ENCODE measurements at places on chromosomes 2 and 18.

GRCh38 chr2:86044614-86045013 lies 61.1 kb downstream of the POLR1A start:
- DNase-seq: no peak

GRCh38 chr2:123791684-123792083 lies 233.4 kb upstream of the CNTNAP5 start:
- DNase-seq: no peak

- no peak for DNase-seq
Observed at GRCh38 chr2:134679745-134680144, 39.1 kb downstream of the TMEM163 start.

GRCh38 chr18:50656841-50657470 lies 97.1 kb downstream of the MAPK4 start:
- DNase-seq: no peak

DNA sequence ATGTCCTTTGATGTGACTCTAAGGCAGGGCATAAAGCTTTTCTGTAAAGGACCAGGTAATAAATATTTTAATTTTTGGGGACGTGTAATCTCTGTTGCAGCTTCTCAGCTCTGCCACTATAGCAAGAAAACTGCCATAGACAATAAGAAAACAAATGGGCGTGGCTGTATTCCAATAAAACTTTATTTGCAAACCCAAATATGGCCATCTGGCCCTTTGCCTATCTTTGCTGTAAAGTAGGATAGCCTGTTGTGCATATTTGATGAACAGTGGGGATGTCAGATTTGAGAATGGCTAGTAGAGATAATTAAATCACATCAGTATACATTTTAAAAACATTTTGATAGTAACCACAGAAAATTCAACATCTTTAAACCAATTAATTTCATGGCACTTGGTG lies 95.6 kb upstream of the NOSTRIN start:
- no peak for DNase-seq

- DNase-seq: no peak
Observed at GRCh38 chr2:32990556-32990955, 43.8 kb downstream of the LTBP1 start.

- no peak for DNase-seq
Observed at GRCh38 chr2:110791435-110791834, 59.1 kb downstream of the ACOXL start.

DNA sequence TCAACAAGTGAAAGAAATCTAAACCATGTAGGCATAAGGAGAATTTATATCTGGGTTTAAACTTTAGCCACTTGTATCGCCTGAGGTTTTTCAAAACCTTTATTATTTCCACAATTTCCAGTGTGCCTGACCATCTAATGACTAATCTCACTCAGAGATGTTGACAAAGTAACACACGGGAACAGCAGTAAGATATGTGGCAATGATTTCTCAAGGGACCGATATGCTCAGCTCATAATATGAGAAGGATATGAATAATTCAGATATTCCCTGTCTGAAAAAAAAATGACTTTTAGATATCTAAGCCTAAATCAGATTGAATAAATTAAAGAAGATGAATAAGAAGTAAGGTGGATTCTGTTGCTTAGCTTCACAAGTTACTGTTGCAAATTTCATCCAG lies 43.5 kb downstream of the TMEM163 start:
- DNase-seq: no peak

- no peak for DNase-seq
Observed at GRCh38 chr2:46136481-46136880, 160.7 kb upstream of the EPAS1 start.

- DNase-seq: no peak
Observed at GRCh38 chr2:176755537-176756135, 457.0 kb upstream of the HNRNPA3 start.

DNA sequence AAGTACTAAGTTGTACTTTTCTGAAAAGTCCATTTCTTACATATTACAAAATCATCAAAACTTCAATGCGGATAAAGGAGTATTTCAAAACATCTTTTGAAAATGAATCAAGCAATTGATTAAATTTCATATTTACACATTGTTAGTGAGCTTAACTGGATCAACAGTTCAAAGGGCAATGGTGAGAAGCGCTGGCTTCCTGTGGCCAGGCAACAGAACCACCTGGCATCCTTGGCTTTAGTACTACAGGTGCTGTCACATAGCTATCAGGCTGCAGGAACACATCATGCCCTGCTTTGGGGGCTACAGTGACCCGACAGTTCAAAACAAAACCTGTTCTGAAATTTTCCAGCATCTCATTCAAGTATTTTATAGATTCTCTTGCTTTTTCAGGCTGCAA lies 59.2 kb downstream of the SMAD2 start:
- DNase-seq: no peak

DNA sequence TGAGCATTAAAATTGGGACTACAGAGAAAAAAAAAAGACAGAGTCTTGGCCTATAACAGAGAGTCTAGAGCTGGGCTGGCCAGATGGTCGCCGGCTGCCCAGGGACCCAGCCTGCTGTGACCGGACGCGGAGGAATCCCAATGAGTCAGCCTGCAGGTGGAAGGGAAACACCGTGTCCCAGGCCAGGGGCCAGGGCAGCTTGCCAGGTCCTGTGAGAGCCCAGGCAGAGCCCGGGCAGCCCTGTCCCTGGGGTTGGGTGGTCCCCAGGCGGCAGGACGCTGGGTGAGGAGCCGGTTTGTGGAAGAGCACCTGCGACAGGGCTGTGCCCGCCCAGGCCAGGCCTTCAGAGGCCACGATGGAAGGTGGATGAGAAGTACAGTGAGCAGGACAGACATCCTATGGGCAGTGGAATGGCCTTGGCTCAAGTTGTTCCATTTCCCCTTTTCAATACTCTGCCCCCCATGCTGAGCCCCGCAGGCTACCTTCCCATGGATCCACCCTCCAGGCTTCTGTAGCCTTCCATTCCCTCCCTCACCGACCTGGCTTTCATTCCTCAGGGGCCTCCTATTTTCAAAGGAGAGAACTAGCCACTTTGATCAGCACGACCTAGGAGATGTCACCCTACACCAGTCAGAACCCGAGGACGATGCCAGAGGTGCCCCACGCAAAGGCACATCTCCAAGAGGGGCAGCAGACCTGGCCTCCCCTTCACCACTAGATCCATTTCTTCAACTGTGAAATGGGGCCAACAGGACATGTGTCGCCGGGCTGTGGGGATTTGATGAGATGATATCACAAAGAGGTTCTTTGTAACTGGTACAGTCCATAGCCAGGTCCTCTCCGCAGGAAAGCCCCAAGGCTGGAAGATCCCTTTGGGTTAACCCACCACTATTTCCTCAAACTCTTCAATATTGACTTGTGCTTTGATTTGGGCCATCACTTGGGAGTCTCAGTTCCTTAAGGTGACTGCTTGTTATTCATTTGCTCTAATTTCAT lies 87.5 kb downstream of the POLR1A start:
- no peak for DNase-seq

All from substantia nigra (tissue), 51 donors.